ENCODE measurements at places on chromosomes 11 and 22.

- peak; percentile 55 for DNase-seq
Measured at GRCh38 chr22:38570779-38571364, 889 bp upstream of the DMC1 start.

- DNase-seq = no peak
Measured at GRCh38 chr11:47136327-47136726, 40.4 kb downstream of the ARFGAP2 start.

GRCh38 chr22:39266398-39267030, 21.7 kb upstream of the PDGFB start:
- no peak for DNase-seq

DNA sequence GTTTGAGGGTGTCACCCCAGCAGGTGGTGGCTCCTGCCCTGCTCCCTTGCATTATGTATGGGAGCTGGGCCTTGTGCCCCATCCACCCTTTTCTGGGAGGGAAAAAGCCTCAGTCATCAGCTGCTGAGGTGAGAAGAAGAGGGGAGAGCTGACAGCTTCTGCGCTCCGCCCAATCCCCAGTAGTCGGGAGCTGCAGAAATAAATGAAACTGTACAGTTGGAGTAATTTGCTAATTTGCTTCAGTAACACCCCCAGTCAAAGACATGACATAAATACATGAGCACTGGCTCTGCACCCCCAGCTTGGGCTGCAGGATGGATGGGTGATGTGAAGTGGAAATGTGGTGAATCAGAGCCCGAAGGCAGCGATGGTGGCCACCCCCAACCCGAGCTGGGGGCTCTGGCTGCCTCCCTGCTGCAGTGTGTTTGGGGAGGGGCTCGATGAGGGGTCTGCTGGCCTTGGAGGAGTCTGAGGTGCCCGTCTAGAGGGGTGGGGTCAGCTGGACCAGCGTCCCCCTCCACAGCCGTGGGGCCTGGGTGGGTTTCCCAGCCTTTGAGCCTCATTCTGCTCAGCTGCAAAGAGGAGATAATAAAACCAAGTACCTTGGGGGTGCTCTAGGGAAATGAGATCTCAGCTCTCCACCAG, 59.2 kb downstream of the MPPED1 start:
- DNase-seq = no peak

DNA sequence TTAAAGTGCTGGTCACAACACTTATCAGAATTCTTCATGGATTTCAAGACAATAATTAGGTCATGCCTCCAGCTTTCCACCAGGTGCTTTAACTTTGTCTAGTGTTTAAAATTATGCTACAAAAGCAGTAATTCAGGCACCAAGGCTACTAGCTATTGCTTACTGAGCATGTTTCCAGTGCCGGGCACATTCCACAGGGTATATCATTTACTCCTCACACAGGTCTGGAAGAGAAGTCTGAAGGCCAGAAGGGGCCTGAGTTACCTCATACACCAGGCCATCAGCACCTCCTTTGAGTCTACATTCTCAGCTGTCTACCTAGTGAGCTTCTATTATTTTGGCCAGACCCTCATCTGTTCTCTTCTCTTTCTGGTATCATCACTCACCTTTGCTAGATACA, 41.7 kb upstream of the LMO2 start:
- DNase-seq = no peak

- DNase-seq = no peak
Measured at GRCh38 chr11:35038211-35038928, 100.6 kb upstream of the CD44 start.

DNA sequence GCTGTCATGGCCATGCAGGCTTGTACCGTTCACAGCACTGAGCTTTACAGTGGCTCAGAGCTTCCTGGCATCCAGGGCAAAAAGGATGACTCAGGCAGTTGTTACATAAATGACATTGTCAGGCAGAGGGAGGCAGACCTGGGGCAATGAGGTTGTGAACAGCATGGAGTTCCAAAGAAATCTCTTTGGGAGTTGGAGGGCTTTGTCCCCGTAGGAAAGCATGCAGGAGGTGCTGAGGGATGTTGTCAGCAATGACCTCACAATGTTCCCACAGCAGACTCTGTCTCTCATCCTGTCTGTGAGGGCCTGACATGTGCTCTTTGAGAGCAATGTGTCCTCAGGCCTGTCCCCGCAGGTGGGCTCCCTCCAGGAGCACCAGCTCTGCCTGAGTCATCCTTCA, 25.9 kb upstream of the PDE2A start:
- no peak for DNase-seq

- DNase-seq = no peak
Measured at GRCh38 chr11:72673284-72673942, 809 bp downstream of the PDE2A start.

DNA sequence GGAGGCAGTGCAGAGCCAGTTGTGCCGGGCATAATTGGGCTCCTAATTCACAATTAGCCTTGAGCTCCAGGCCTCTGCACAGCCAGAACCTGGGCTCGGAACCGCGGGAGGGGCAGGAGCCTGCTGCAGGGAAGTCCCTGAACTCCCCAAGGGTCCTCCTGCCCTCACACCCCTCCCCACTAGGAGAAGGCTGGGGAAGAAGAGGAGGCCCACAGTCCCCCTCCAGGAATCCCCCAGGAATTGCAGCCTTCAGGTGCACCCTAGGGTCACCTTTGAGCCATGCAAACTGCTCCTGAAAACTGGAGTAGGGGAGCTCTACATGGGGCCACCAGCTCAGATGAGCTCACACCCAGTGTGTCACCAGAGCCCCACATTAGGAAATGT, 93.8 kb upstream of the LMO1 start:
- DNase-seq = no peak

DNA sequence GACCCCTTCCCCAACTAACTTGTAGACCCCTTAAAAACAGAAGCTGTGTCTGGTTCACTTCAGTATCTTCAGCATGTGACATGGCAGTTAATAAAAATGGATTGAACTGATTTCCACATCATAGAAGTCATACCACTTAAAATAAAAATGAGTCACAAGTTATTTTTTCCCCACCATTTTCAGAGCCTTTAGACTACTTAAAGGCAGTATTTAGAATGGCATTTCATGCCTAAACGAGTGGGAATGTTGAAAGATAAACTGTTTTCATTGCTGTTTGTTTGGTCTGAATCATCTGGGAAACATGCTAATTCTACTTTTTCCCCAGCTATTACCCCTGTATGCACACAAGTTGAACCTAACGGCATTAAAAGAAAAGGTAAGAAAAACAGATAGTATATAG, 324.0 kb downstream of the RAB38 start:
- DNase-seq = no peak

Data from activated CD4-positive, alpha-beta T cell treated with anti-CD3 and anti-CD28 coated beads, Interleukin-2, amount 10 ng/mL, durations not matched to agents 7 days and 5 days (primary cell).